ENCODE measurements at places on chromosomes 7 and 10. TPM values are rescaled to one million over a fixed set of nuclear protein-coding genes. Genes with fewer than 3 reads are reported as not detected.

Gene MYL10
- total RNA-seq, result not detected

Gene AFAP1L2
- total RNA-seq, result 1.1 TPM

Gene SLC18A3
- not detected for total RNA-seq

Gene DNA2
- total RNA-seq, result 40.0 TPM

Gene FAM25A
- not detected for total RNA-seq

Gene ASAH2
- 3.3 TPM for total RNA-seq

Gene PLCE1
- total RNA-seq, result 1.8 TPM

Gene ADIRF
- not detected for total RNA-seq

Gene FKBP6
- not detected for total RNA-seq

Gene SPDYE6
- not detected for total RNA-seq

Gene OR2A12
- not detected for total RNA-seq

Gene HOXA4
- 1.0 TPM for total RNA-seq

GRCh38 chr7:148049068-148049467 lies 541.5 kb upstream of the C7orf33 start:
- no peak for DNase-seq

DNA sequence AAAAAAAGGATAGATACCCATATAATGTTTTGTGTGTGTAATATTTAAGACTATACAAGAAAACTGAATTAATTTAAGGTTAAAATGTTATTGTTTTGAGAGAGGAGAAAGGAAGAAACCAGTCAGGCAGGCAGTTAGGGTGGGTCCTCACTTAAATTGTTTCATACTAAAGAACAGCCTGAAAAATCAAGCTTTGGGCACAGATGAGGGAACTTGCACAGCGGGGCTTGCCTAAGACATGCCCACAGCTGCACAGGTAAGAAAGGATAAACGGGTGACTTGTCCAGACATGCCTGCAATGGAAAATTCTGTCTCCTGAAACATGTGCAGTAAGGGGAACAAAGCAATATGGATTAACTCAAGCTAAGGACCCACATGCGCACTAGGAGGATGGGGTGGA lies 158.4 kb downstream of the BBS9 start:
- DNase-seq, result no peak

GRCh38 chr7:116528008-116528789 lies 3.4 kb downstream of the CAV1 start:
- DNase-seq, result no peak

- DNase-seq, result no peak
These were observed 515 bp upstream of the SLC4A2 start for GRCh38 chr7:151058781-151059366.

- DNase-seq, result peak; percentile 62
These were observed 94.7 kb downstream of the ARHGAP22 start for GRCh38 chr10:48509974-48510692.

DNA sequence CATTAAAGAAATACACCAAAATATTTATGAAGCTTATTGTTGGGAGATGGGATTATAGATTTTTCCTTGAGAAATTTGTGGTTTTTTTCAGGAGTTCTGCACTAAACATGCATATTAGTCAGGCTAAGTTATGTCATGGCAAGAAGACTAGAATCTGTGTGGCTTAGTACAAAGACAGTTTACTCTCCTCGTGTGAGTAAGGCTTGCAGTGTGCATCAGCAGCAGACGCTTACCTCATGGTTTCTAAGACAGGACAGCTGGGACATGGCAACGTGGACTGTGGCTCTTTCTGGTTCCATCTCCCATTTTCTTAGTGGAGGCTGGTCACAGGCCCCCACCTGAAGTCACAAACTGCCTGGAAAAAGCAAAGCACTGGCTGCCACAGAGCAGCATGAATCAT lies 429.6 kb upstream of the VSTM2A start:
- no peak for DNase-seq

- no peak for DNase-seq
These were observed 353.6 kb downstream of the CRPPA start for GRCh38 chr7:16067711-16068110.

DNA sequence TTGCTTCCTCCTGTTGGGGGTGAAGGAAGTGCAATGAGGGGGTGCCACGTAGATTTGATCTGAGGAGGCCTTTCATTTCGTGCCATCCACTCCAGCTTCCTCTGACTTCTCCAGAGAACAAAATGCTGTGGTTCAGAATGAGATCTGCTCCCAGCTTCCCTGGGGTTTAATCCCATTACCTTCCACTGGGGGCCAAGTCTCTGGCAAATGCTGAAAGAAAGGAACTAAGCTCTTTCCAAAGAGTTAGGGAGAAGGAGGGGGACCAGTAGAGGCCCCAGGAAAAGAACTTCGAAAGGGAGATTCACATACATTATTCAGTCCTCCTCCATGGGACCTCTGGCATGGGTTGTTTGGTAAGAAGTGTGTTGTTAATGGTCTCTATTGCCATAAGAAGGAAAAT lies 727.0 kb downstream of the TYW1 start:
- no peak for DNase-seq

DNA sequence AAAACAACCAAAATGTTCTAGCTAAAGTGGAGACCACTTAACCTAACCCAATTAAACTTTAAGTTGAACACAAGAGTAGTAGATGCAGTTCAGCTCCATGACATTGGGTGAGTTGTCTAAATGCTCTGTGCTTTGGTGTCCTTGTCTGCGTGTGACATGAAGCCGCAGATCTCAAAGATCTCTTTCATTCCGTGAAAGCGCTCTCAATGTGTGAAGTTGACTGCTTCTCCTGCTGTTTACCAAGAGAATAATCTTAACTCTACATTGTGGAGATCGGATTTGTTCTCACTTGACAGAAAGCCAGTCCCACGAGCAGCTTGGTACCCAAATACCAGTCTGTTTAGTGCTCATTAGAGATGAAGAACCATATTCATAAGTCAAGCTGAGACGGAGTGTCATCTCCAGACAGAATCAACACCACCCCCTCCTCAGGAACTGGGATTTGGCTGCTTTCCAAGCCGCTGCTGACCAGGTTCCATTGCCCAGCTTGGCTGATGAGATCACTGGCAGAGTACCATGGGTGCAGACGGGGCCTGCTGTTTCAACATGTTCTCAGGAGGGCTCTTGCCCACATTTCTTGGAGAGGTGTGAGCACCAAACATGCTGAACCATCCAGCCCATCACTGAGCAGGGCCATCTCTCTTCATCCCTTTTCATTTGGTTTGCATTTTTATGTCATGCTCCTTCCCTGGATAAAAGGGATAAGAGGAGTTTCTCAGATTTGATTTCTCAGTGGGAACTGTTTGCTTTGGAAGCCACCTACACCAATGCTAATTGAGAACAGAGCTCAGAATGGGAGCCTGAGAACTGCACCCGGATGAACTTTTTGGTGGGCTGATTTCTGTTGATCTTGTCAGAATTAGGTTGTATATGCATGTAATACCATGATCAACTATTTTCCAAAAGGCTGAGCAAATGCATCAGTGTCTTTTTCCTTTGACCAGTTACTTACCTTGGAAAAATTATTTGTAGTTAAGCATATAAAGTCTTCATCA lies 95.8 kb upstream of the AGBL3 start:
- DNase-seq, result no peak

- peak; percentile 72 for DNase-seq
These were observed 27.9 kb upstream of the ASCC1 start for GRCh38 chr10:72243822-72244437.

GRCh38 chr7:7529328-7529727 lies 6.3 kb downstream of the COL28A1 start:
- no peak for DNase-seq

- no peak for DNase-seq
These were observed 311.2 kb downstream of the RNLS start for GRCh38 chr10:88271761-88272543.

DNA sequence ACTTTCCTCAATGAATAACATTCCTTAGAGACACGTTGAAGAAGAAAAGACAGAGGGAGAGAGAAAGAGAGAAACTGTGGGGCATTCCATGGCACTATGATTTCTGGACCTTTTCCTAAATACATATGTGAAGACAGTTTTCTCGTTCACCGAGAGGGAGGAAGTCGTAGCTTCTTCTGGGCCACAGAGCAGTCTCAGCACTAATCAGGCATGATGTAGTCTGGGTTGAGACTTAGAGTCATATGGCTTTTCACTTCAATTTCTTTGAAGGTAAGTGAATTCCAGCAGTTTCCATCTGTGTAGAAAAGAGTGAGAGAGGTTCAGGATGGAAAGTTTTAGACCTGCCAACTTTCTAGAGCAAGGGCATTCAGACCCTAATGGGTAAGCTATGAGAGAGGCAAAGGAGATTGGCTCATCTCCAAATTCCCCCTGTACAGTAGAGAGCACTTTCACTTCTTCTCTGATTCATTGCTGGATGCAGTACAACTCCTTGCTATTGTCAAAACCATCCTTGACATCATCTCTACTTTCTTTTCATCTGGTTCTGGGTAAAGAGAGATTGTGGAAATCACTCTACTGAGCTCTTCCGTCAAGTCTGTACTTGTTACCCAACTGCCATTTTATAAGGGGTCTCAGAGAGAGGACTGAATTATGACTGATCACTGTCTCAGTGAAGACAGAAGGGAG lies 31.5 kb upstream of the OR9A4 start:
- DNase-seq, result no peak

DNA sequence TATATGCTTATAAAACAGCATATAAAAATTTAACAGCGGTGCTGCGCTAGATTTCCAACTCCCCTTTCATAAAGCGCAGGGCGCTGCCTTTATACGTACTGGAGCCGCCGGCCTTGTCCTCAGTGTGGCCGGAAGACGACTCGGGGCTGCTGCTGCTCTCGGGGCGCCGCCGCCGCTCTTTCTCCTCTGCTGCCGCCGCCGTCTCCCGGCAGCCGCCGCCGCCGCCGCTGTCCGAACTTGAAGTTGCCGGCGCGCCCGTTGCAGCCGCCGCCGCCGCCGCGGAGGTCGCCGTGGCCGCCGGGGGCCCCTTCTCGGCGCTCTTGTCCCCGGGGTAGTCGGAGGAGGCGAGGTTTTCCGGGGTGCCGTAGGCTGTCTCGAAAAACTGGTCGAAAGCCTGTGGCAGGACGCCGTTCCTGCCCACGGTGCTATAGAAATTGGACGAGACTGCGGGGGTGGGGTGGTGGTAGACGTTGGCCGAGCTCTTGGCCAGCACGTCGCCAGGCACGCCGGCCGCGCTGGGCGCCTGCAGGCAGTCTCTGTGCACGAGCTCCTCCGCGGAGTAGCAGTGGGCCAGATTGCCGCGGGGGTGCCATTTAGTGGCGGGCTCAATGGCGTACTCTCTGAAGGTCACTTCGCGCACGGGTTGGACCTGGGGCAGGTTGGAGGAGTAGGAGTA lies 557 bp downstream of the HOXA11 start:
- peak; percentile 66 for DNase-seq

GRCh38 chr7:12884033-12884432 lies 196.6 kb downstream of the ARL4A start:
- DNase-seq, result no peak

DNA sequence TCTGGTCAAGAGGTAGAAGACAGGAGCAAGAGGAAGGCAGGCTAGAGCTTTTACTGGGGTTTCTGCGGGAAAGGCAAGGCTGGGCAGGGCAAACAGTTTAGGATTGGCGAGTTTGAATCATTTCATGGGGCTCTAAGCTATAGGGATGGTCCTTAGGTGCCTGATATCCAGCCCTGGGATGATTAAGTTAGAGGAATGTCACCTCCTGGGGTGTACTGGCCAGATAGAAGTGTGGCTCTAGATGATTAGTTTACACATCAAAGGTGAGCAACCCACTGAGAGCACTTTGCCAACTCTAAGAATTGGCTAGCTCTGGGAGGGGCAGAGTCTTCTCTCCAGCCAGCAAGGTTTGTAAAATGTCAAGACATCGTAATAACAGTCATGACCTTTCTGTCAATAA lies 52.4 kb downstream of the ZNF365 start:
- no peak for DNase-seq

GRCh38 chr7:90165724-90166123 lies 11.5 kb downstream of the STEAP1 start:
- DNase-seq, result no peak

DNA sequence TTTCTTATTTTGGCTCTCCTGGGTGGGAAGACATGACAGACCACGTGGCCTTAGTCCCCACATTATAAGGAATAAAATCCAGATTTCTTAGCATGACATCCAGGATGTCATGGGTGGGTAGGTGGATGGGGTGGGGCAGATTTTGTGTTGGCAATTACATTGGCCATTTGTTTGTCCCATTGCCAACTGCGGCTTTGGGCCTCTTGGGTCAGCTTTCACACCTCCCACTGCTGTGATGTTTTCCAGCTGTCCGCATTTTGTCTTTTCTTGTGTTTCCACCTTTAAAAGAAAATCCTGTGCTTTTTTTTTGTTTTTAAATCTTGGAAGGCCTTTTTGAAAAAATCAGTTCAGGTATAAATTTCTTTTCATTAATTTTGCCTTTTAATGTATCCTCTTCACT lies 237.0 kb downstream of the SDK1 start:
- DNase-seq, result no peak

DNA sequence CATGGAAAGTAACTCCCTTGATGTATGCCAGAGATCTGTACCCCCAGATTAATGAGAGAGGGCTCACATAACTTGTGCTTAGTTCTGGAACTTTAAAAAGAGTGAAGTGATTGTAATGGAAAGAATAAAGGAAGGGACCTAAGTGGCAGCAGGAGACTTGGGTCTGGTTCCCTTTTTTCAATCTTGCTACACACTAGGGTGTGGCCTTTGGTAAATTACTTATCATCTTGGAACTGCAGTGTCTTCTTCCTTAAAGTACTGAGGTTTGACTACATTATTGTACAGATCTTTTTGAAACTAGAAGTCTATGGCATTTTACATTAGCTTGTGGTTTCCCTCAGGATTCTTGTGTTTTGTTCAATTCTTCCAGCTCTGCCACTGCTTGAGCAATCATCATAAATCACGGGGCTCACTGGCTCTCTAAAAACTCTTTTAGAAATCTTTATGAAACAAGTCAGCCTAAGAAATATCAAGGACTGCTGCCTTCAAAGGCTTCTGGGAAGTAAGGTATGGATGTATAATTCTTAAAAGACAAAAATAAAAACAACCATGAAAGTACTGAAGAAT lies 22.5 kb upstream of the CHRM2 start:
- no peak for DNase-seq

DNA sequence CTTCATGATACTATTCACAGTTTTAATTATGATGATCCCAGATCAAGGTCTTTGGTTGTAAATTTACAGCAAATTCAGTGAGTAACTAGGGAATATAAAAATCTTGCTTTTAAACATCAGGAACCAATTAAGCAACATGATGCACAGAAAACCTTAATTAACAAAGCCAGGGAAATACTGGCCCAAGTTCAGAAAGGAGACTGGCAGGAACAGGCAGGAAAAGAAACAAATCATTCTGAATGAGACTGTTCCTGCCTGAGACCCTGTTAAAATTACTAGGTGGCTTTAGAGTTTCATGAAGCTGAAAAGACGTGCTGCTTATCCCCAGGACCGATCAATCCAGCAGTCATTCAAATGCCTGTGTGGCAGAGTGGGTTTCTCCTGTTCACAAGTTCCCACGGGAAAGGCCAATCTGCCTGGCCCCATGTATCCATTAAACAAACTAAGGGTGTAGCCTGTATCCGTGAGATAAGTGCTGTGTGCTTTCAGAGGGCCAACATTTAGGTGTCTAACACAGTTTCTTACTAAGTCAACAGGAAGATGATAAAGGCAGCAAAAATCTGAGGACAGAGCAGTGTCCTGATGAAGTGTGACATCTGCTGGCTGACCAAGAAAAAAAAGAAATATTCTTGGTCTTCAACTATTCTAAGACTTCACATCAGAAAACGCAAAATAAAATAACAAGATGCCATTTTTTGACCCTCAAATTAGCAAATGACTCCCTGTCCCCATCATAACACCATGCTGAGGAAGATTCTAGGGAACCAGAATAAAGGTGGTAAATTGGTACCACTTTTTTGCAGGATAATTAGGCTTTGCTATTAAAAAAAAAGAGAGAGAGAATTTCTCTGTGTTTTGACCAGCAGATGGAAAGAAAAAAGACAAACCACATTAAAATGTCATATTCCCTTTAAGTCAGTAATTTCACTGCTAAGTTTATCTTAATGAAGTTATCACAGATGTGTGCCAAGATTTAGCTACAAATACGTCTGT lies 34.2 kb downstream of the PUS7 start:
- peak; percentile 2 for DNase-seq

All from Calu3 (cell line).